ENCODE measurements at places on chromosomes 5 and 9. TPM values are rescaled to one million over a fixed set of nuclear protein-coding genes. Genes with fewer than 3 reads are reported as not detected.

Gene HOMER1
- total RNA-seq = 5.3 TPM

Gene SLC35D2
- 18.2 TPM for total RNA-seq

Gene TNFSF8
- total RNA-seq = not detected

Gene DDX4
- not detected for total RNA-seq

Gene GABRA6
- not detected for total RNA-seq

Gene INSYN2B
- total RNA-seq = 0.73 TPM

Gene PCDHGA12
- total RNA-seq = not detected

Gene C7
- not detected for total RNA-seq

Gene SMIM32
- total RNA-seq = not detected

Gene RNF180
- 0.21 TPM for total RNA-seq

Gene HTR1A
- not detected for total RNA-seq

Gene APBA1
- 0.51 TPM for total RNA-seq

Gene SPATA31E1
- not detected for total RNA-seq

Gene SNX30
- total RNA-seq = 5.3 TPM

Gene LCN15
- total RNA-seq = not detected
